ENCODE measurements at places on chromosomes 13 and 19. TPM values are rescaled to one million over a fixed set of nuclear protein-coding genes. Genes with fewer than 3 reads are reported as not detected.
A peak's percentile ranks its signal among the peaks of the same experiment; 100 is the strongest.

DNA sequence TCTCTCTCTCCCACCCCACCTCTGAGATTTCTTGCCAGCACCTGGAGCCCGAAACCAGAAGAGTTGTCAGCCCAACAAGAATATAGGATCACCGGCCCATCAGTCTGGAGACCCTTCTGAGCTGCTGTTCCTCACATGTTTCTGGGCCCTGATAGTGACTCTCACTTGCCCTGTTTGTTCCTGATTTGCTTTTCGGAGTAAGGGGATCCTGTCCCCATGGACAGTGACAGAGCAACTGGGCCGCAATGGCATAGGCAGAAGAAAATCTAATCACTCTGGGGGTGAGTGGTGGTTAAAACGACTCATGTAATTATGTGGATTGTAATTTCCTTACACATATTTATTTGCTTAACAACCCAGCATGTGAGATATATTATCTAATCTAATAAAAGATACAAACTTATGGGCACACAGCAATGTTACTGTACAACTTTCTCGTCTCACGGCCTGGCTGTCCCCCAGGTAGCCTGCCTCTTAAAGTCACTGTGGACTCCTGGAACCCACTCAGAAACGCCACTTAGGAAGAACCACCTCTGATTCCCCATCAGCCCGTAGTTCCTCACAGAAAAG lies 663 bp upstream of the SMAD9 start:
- no peak for DNase-seq

GRCh38 chr19:48741129-48741999 lies 954 bp upstream of the RASIP1 start:
- no peak for DNase-seq

DNA sequence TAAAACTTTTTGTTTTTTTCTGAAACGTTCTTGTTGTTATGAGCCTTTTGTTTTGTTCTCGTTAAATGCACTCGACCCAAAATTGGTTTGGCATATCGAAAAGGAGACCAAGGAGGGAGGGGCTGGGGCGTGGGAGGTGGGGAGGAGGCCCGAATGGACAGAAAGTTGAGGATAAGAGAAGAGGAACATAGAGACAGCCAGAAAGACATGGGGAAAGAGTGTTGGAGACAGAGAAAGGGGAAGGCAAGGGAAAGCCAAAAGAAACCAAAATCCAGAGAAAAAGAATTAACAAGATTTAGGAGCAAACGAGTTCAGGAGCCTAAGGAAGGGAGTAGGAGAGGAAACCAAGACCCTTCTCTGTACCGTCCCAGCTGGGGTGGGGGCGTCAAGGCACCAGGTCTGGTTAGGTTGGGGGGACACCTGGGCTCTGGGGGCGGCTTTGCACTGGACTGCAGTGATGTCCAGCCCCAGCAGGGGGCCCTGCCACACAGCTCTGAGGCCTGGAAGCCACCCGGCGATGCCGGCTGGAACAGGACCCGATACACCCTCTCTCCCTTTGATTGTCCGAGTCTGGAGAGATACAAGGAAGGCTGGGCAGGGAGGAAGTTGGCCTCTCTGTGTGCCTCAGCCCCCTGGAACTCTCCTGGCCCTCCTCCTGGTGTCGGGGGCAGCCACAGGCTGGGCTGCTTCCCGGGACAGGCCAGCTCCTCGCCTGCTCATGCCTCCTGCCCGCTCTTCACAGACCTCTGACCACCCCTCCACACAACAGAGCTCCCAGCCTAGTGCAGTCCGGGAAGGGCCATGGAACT lies 11.6 kb upstream of the ASF1B start:
- DNase-seq, result peak; percentile 65

The FBXO17 gene
- 30.9 TPM for total RNA-seq

The PNMA8A gene
- 29.9 TPM for total RNA-seq

DNA sequence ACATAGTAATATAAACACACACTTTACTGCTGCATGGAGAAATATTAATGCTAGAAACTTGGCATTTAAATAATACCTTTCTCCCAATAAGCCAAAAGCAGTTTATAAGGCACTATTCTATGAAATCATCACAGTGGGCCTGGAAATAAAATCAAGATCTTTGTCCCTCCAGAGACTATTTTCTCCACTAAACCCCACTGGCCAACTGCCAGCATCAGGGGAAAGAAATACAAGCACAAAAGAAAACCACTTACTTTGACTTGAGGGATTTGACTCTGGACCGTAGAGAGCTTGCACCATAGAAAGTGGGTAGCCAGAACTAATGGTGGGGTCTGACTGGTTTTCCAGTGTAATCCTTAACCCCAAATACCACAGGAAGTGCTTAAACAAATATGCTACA lies 71.9 kb downstream of the DCLK1 start:
- no peak for DNase-seq

GRCh38 chr19:1286487-1287353 lies 1.0 kb downstream of the EFNA2 start:
- DNase-seq, result no peak

The DAND5 gene
- total RNA-seq, result not detected

The CCL25 gene
- total RNA-seq, result not detected

The FREM2 gene
- 16.5 TPM for total RNA-seq

The ZSCAN4 gene
- not detected for total RNA-seq

The HIF3A gene
- 7.6 TPM for total RNA-seq

The KLK15 gene
- total RNA-seq, result not detected

DNA sequence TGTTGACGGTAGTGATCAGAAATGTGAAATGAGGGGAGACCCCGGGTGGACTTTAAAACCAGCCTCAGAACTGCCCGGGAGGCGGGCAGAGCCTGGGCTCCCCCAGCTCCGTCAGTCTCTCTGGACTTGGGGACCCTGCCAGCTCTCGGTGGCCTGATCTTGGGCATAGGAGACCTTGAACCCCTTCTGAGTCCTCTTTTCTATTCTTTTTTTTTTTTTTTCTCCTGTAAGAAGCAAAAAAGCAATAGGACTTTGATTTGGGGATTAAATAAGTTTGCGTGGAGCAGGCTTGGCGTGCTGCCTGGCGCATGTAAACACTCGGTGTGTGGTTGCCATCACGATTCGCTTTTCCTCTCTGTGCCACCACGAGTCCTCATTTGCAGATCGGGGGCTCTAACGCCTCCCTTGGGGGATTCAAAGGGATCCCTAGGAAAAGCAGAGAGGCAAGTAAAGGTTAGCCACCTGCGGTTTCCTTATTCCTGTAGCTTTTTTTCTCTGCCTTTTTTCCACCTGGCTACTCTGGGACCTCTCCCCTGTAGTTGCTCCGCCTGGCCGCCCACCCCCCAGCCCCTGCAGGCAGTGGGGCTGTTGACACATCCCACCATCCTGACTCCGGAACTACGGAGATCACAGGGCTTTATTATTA lies 1.3 kb downstream of the SAFB start:
- DNase-seq, result no peak

GRCh38 chr13:59674616-59675015 lies 489.1 kb downstream of the DIAPH3 start:
- no peak for DNase-seq

The ONECUT3 gene
- 0.93 TPM for total RNA-seq

DNA sequence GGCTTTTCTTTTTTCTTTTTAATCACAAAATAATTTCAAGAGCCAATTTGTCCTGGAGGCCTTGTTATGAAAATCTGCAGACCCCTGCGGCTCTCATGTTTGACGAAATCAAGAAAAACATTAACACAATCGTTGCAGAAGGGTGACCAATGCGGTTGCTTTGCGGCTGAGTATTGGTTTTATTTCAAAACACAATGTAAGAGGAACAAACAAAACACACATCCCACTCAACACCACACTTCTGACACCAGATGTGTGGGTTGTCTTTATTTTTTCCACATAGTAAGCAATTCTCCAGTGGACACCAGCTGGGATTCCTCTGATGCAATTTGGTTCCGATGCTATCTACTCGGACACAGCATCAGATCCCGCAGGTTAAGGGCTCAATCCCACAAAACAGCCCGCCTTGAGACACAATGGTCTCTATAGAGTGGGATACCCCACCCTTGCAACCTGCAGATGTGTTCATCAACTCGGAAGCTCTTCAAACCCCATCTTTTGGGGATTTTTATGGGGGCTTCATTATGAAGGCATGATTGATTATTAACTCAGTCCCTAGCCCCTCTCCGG lies 21.9 kb upstream of the CCDC124 start:
- no peak for DNase-seq

DNA sequence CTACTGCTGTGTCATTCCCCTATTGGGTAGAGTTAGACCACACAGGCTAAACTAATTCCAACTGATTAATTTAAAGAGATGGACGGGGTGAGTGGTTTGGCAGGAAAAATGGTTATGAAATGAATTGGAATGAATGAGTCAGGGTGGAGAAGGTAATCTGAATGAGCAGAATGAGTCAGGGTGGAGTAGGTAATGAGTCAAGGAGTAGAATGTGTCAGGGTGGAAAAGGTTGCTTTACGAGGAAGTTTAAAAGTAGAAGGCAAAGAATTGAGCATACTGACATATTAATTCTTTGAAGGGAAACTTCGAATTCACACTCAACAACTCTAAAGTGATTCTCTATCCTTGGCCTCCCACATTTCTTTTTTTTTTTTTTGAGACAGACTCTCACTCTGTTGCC lies 12.7 kb upstream of the ZNF121 start:
- DNase-seq, result no peak

- DNase-seq, result no peak
Observed at GRCh38 chr19:5058521-5059212, 89.8 kb downstream of the KDM4B start.

- no peak for DNase-seq
Observed at GRCh38 chr13:41199079-41199478, 4.7 kb upstream of the KBTBD7 start.

The FKRP gene
- total RNA-seq, result 38.6 TPM

DNA sequence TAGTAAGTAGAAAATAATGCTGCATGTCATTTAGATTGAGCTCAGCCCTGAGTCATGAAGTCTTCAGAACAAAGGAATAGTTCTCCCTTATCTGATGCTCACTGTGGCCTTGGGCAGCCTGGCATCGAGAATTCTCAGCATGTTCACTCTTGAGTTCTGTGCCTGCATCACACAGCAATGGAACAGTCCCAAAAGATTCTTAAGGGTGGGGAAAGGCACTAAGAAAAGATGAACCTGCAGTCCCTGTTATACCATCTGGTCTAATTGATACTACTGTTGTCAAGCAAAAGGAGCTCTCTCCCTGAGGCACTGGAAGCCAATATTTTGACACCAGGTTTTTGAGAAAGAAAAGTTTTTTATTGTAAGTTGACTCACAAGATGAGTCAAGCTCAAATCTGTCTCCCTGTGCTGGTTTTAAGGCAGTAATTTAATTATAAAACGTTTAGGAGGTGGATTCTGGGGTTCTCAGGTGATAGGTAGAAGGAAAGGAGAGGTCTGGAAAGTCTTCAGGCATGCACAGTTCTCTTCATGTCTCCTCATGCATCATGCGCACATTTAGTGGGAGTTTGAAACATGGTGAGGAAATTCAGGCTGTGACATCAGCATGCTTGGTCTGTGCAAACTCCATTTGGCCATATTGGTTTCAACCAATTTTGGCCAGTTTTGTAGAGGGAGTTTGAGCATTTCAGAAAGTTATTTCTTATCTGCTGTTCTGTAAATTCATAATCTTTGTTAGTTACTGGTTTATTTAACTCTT lies 38.1 kb upstream of the ZNF766 start:
- no peak for DNase-seq

The USHBP1 gene
- 0.57 TPM for total RNA-seq

The B3GNT3 gene
- total RNA-seq, result not detected

DNA sequence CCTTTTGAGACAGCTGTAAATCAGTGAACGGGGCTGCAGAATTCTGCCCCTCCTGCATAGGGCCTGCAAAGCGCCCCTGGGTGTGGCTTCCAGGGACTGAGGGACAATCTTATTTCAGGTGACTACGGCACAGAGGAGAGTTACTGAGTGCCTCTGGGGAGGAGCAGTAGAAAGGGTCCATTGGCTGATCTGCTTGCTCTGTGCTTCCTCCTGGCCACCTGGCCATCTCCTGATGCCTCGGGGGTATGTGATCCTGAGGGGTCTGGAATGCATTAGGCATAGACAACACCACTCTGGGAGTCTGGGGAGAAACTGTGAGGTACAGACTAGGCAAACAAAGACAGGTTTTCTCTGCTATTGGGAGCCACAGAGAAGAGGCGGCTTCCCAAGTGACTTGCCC lies 2.8 kb downstream of the KCTD15 start:
- no peak for DNase-seq

The C19orf18 gene
- total RNA-seq, result 1.5 TPM

GRCh38 chr13:89227356-89227755 lies 1556.2 kb downstream of the SLITRK5 start:
- DNase-seq, result no peak

DNA sequence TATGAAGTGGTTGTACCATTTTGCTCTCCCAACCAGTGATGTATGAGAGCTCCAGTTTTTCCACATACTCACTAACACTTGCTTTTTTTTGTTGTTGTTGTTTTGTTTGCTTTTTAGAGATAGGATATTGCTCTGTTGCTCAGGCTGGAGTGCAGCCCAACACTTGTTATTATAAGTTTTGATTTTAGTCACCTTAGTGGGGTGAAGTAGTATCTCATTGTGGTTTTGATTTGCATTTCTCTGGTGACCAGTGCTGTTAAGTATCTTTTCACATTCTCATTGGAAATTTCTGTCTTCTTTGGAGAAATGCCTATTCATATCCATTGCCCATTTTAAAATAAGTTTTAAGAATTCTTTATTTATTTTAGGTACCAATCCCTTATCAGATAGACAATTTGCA lies 31.3 kb downstream of the CYP4F22 start:
- DNase-seq, result no peak

DNA sequence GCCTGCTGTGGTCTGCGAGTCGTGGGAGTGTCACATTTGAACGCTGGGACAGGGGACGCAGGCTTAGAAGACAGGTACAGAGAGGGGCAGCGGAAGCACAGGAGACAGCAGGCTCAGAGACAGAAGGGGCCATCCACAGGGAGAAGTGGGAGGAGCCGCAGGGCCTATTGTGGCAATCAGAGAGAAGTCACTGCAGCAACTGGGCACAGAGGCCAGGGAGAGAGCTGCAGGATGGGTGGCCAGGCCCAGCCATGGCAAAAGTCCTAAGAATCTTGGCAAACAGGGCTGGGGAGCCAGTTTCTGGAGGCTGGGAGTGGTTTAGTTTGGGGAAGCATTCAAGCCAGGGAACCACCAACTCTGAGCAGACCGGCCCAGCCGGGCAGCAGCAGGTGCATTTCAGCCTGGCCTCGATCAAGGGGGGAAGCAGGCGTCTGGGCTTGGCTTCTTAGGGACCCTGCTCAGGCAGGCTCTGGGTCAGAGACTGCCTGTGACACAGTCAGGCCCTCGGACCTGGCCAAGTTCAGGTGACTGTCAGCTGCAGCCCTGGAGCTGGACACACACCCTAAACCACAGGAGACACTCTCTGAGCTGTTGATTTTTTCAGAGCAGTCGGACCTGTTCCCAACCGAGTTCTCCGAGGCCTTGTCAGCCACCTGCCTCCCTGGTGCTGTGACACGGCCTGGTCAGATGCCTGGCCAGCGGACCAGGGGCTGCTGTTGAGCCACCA lies 11.8 kb downstream of the SH3GL1 start:
- no peak for DNase-seq

GRCh38 chr13:26048741-26049140 lies 3.1 kb downstream of the SHISA2 start:
- no peak for DNase-seq

GRCh38 chr13:77136902-77137420 lies 110.0 kb upstream of the FBXL3 start:
- no peak for DNase-seq

The MATK gene
- total RNA-seq, result not detected

The SIGLEC12 gene
- not detected for total RNA-seq

The KIR2DL1 gene
- total RNA-seq, result not detected

All from neural crest cell (in vitro differentiated cells).